Thyroid gland (tissue), 4 donors: ENCODE measurements at places on chromosomes 2 and 18. TPM values are rescaled to one million over a fixed set of nuclear protein-coding genes. Genes with fewer than 3 reads are reported as not detected.

GRCh38 chr2:39549718-39550464 is 112.8 kb upstream of the MAP4K3 start:
- DNase-seq: peak; percentile 18

- no peak for DNase-seq
These were observed 13.9 kb upstream of the VRK2 start for GRCh38 chr2:58032764-58033080.

GRCh38 chr2:85951351-85952067 is 62.7 kb upstream of the ST3GAL5 start:
- no peak for DNase-seq

SLC8A1 gene
- 5.1 TPM for total RNA-seq

DNA sequence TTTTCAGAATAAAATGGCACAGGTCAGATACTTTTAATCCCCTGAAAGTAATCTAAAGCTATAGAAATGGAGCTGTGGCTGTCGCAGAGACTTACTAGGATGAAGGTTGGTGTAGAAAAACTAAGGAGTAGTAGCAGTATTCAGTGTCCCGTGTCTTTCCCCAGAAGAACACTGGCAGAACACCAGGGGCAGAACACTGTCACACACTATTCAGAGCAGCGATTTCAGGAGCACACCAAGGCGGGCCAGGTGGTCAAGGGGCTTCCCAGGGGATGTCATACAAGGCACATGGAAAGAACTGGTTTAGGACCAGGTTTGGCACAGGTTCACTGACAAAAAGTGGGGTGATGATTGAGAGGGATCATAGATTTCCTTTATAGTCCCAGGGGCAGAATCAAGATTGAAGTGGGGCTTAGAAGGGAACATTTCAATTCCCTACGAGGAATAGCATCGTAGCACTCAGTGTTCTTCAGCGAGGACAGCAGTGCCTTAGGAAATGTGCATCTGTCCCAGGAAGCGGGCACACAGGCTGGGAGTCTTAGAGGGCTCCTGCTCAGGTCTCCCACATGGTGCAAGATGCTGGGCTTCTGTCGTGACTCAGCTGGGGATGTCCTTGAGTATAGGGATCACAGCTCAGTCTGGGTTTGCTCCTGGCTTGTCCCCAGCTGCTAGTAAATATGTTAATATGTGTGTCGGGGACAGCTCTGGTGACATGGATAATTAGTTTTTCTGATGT is 22.6 kb downstream of the BCL2L11 start:
- peak; percentile 31 for DNase-seq

SS18 gene
- total RNA-seq: 155 TPM

DNA sequence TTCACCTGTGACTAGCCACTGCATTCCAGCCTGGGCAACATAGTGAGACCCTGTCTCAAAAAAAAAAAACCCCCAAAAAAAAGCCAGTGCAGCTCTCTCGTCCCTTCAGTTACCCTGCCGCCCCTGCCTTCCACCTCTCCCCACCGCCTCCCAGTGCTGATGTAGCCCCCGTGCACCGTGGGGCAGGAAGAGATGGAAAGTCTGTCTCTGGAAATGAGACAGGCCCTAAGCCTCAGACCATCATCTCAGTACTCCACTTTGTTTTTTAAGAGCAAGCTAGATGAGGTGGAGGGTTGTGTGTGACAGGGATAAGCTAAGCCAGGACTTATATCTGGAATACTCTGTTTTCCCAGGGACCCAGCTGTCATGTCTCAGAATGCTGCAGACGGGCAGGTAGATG is 32.0 kb downstream of the MERTK start:
- DNase-seq: no peak

GRCh38 chr2:190538201-190538600 is 3.7 kb upstream of the NEMP2 start:
- no peak for DNase-seq

DNA sequence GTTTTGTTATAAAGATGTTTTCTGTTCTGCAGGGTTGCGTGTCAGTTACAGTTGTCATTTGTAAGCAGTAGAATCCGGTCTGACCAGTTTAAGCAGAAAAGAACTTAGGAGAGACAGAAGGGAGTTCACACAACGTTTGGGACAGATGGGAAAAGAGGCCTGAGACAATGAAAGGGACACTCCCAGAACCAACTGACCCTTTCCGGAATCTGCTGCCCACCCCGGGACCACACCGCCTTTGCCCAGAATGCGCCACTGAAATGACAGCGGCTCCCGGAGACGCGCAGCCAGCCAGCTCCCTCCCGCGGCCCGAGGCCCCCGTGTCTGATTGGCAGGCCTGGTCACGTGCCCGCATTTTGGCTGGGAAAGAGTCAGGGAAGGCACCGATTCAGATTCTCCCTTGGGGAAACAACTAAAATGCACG is 244.6 kb downstream of the BCL2 start:
- peak; percentile 76 for DNase-seq

DNA sequence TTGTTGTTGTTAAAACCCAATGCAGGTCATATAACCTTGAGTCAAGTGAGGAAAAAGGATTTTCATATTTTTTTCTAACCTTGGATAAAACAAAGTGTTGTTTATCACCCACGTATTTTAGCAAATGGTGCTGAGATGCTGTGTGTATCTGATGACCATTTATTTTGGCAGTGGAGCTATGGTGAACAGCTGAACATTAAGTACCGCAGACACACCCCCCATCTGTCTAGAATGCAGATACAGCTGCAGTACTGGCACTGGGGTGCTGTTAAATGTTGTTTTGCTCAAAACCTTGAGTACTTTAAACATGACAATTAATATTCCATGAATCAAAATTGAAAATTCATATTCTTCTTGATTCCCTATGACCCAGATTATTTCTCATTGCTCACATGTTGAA is 773.3 kb upstream of the SLC39A10 start:
- DNase-seq: no peak

NCKAP1 gene
- 163 TPM for total RNA-seq

DNA sequence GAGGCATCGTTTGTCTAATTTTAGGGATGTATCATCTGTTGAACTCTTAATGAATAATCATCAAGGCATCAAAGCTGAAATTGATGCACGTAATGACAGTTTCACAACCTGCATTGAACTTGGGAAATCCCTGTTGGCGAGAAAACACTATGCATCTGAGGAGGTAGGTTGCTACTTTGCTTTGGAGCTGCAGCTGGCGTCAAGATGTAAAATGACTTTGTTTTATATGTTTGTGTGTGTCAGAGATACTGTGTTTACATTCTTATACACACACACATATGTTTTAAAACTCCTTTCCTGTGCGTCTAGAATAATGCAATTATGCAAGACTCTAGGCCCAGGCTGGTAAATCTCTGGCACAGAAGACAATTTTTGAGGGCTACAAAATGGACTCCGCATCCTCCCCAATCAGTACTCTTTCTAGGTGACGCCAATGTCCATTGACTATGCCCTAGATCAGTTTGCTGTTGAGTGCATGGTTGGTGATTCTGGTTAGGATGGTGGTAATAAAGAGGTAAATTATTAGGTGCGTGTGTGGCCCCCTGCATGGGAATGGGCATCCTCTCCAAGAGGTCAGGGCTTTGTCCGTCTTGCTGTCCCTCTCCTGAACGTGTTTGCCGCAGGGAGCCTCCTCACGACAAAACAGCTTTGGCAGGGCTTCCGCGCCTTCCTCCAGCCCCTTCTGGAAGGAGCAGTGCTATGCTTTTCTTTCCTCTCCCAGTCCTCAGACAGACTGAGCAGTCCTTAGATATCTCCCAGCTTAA is 68.2 kb upstream of the EML6 start:
- no peak for DNase-seq

- no peak for DNase-seq
These were observed 32.6 kb downstream of the ADCY3 start for GRCh38 chr2:24887307-24887874.

CTNNA2 gene
- total RNA-seq: 0.13 TPM

DNA sequence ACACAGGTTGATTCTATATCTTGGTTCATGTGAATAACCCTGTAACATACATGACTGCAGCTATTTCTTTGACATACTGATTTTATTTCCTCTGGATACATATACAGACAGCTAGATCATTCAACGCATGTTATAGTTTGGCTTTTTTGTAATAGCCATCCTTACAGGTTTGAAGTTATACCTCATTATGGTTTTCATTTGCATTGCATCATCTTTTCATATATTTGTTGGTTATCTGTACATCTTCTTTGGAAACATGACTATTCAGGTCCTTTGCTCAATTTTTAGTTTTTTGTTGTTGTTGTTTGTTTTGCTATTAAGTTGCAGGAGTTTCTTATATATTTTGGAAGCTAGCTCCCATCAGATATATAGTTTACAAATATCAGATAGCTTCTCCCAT is 276.2 kb upstream of the NETO1 start:
- DNase-seq: no peak

- DNase-seq: no peak
These were observed 1242.0 kb upstream of the ACVR2A start for GRCh38 chr2:146602856-146603255.

GRCh38 chr2:156935616-156936015 is 321.9 kb upstream of the GALNT5 start:
- DNase-seq: no peak

GAD1 gene
- total RNA-seq: 0.11 TPM

- DNase-seq: no peak
These were observed 11.9 kb upstream of the BCL2L11 start for GRCh38 chr2:111108745-111109271.

DNA sequence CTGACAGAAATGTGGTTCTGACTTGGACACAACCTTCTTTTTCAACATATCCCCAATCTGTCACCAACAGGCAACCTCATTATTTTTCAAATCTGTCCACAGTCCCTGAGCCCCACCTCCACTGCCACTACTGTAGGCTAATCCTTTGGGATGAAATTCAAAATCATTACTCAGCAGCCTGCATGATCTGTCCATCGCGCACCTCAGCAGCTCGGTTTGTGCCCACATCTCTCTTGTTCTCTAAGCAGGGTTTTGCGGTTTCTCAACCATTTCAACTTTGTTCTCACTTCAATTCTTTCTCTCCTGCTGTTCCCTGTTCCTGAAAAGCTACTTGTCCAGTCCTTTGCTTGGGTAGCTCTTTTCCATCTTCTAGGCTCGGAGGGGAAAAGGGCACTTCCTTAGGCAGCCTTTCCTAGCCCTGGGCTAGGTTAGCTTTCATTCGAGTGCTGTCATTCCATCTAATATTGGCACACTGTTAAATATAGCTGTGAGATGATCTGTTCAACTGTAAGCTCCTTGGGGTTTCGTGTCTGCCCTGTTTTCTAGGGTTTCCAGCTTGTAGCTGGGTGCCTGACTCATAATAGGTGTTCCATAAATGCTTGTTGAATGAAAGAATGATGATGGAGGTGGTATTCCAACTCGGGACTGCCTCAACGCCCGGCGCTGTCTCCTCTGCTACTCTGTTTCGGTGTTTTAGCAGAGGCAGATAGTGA is 653 bp upstream of the ANKAR start:
- no peak for DNase-seq
